ENCODE measurements at places on chromosomes 2 and 18. TPM values are rescaled to one million over a fixed set of nuclear protein-coding genes. Genes with fewer than 3 reads are reported as not detected.

BMP10 gene
- not detected for total RNA-seq

LYPD6B gene
- not detected for total RNA-seq

ACKR3 gene
- 0.61 TPM for total RNA-seq

PSTPIP2 gene
- 5.9 TPM for total RNA-seq

PIEZO2 gene
- not detected for total RNA-seq

ATP8B1 gene
- not detected for total RNA-seq

STARD6 gene
- not detected for total RNA-seq

DNA sequence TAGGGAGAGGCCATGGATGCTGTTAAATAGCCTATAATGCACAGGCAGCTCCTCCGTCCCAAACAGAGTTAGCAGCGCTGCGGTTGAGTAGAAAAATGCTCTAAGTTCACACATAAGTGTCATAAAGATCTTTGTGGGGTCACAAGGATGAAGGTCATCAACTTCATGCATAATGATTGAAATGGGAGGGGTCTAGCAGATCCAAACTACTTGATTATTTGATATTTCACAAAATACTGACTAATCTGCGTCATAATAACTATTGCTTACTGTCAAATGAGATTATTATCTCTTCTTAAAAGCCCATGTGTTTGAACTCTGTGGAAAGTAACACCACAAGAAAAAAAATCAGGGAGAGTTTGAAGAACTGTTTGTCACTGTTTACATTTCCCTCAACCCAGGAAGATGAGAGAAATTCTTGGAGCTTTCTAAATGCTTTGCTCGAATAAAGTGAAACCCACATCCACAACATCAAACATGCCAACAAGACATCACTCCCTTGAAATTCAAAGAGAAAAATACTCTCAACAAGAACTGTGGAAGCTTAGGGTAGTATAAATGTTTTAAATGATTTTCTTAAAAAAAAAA is 50.5 kb upstream of the CREB1 start:
- no peak for DNase-seq

- DNase-seq = peak; percentile 52
Observed at GRCh38 chr18:63339920-63340484, 20.4 kb upstream of the BCL2 start.

GRCh38 chr2:198254536-198255090 is 450.2 kb downstream of the PLCL1 start:
- DNase-seq = no peak

- DNase-seq = no peak
Observed at GRCh38 chr2:154226931-154227330, 355.2 kb downstream of the GALNT13 start.

DNA sequence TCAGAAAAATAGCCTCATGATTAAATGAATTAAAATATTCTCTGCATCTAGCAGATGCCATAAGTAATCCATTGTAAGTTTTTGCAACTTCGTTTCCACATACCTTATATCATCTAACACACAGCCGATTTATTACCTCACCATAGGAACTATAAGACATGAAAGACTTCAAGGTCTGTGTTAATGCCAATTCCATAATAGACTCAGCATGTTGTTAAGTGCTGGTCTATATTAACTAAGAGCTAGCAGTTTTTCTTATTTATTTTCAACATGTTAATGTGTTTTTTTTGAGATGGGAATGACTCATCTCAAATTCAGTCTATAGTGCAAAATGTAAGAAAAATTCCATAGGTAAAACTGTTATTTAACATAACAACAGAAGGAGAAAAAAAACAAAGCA is 243.9 kb upstream of the GULP1 start:
- no peak for DNase-seq

- DNase-seq = no peak
Observed at GRCh38 chr18:6877288-6877687, 147.8 kb downstream of the ARHGAP28 start.

GRCh38 chr2:11042841-11043240 is 112.4 kb upstream of the SLC66A3 start:
- DNase-seq = no peak

- DNase-seq = no peak
Observed at GRCh38 chr2:191635333-191636234, 42.4 kb upstream of the NABP1 start.

DNA sequence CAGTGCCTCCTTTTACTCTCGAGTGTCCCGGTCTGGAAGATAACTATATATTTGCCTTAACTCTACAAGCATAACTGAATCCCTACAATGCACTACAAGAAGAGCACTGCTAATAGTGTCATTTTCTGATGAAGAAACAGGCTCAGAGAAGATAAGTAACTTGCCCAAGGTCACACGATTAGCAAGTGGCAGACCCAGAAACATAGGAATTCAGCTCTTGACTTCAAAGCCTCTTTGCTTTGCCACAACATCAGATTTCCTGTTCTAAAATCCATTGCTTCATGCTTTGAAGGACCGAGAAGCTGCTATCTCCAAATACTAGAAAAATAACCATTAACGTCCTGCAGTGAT is 65.6 kb downstream of the HS1BP3 start:
- DNase-seq = no peak

- DNase-seq = no peak
Observed at GRCh38 chr2:46735108-46735691, 180.4 kb downstream of the MCFD2 start.

DNA sequence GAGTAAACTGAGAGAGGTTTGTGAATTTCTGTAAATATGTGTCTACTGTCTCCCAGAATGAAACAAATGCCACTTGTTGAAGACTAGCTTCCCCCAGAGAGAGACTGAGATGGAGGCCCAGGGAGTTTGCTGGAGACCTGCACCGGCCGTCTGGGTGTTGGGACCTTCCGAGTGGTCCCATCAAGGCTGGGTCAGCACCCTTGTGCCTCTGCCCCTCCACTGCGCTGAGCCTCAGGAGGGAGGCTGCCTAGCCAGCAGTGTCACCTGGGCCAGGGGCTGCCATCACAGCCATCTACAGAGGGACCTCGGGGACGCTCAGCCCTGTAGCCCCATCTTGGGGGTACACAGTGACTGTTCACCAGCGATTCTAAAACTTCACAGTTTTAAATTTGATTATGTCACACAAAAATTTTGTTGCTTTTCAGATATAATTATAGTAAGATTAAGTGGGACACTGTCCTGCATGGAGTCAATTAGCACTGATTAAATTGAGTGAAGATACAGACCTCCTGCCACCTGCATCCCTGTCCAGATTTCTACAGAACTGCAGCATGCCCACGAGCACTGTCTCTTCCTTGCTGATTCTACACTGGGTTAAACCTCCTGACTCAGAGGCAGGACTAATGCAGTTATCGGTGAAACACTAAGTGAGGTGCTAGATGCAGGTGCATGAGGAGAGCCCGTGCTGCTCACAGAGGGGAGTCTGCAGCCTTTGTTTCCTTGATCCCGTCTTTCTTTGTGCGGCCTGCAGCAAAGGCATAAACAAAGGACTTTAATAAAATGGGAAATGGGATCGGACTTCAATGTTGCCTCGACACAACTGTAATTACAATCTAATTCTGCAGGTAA is 50.5 kb downstream of the TMEM18 start:
- no peak for DNase-seq

DNA sequence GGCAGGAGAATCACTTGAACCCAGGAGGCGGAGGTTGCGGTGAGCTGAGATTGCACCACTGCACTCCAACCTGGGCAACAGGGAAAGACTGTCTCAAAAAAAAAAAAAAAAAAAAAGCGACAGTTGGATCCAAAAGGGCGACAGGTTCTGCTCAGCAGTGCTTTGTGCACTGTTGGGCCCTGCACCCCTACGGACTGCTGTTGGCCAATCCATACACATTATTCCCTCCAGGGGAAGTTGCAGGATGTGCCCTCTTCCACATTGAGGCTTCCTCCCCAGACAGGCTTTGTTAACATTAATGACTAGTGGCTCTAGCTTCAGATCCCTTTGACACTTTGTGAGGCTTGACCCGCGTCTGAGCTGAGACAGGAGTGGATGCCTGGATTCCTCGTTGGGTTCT is 9.4 kb downstream of the NT5DC4 start:
- no peak for DNase-seq

DNA sequence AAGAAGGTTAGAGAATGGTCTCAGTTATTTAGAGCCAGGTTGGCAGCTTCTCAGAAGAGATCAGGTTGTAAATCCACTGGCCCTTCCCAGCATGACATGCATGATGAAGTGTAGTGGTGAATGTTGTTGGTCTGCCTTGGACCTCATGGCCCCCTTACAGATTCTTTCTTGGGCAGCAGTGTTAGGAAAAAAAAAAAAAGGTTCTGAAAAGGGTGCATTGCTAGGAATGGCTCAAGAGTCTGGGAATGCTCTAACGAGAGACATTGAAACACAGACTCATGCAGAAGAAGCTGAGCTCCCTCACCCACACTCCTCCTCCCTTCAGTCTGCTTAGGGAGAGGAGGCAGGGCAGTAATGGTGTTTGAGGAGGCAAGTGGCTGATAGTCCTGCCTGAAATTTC is 105.5 kb downstream of the POLE4 start:
- DNase-seq = no peak

DNA sequence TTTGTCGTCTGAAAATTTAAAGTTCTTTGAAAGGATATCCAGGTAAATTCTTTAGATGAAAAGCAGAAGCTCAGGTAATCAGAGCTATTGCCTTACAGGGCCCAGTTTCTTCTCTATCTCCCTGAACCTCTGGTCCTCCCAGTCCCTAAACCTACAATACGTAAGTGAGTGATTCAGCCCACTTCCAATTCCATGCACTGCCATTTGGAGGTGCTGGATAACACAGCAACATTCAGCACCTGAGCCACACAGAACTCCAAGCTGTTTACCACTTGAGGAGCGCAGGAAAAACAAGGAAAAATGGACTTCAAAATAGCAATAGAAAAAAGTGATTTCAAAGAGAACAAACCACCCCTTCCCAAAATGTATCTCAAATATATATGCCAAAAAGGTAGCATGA is 105.0 kb upstream of the DNAJC10 start:
- no peak for DNase-seq

- DNase-seq = no peak
Observed at GRCh38 chr2:237967463-237967951, 693 bp downstream of the UBE2F start.

DNA sequence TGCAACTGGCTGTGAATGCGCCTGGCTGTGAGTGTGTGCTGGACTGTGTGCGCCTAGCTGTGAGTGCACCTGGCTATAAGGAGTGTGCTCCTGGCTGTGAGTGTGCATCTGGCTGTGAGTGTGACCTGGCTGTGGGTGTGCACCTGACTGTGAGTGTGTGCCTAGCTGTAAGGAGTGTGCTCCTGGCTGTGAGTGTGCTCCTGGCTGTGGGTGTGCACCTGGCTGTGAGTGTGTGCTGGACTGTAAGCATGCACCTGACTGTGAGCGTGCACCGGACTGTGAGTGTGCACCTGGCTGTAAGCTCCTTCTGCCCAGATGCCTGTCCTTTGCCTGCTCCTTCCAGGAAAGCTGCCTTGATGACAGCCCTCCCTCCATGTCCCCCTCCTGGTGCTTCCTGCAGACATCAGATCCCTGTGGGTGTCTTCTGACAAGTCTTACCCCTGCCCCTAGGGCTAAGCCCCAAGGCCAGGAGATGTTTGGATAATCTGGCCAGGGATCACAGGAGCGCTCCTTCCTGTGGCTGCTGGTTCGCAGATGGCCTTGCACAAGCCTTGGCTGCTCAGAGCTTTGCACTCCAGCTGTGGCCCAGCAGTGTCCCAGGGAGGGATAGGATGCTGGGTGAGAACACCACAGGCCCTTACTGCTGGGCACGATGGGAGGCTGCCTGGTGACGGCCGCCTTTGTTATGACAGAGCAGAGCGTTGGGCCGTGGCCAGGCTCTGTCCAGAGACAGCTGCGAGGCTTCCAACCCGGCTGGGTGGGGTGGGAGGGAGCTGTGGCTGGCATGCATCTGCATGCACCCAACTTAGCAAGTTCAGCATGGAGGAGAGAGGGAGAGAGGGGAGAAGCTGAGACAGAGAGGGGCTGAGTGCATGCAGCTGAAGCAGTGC is 89.9 kb downstream of the GLI2 start:
- no peak for DNase-seq

DNA sequence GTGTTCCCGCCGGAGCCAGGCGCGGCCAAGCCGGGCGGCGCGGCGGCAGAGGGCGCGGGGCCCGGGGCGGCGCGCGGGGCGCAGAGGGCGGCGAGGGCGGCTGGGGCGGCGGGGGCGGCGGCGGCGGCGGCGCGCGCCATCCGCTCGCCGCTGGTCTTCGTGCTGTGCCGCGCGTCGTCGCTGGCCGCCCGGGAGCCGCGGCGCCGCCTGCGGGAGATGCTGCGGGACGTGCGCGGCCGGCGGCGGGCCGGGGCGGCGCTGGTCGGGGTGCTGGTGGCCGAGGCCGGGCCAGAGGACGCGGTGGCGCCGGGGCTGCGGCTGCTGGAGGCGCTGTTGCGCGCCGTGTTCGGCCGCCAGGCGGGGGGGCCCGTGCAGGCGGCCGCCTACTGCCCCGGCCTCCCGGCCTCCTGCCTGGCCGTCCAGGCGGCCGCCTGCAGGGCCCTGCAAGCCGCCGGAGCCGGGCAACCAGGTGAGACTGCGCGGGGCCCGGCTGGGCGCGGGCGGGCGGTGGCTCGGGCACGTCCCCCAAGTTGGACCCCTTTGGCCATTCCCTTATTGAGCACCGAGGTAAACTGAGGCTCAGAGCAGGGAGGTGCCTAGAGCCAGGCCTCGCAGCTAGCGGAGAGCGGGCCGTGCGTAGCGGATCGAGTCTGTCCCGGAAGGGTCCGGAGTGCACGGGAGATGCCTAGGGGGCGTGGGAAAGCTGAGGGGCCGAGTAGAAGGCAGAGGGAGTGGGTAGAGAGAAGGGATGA is 584 bp downstream of the C2orf72 start:
- no peak for DNase-seq

- DNase-seq = no peak
Observed at GRCh38 chr2:110780461-110780860, 48.1 kb downstream of the ACOXL start.

DNA sequence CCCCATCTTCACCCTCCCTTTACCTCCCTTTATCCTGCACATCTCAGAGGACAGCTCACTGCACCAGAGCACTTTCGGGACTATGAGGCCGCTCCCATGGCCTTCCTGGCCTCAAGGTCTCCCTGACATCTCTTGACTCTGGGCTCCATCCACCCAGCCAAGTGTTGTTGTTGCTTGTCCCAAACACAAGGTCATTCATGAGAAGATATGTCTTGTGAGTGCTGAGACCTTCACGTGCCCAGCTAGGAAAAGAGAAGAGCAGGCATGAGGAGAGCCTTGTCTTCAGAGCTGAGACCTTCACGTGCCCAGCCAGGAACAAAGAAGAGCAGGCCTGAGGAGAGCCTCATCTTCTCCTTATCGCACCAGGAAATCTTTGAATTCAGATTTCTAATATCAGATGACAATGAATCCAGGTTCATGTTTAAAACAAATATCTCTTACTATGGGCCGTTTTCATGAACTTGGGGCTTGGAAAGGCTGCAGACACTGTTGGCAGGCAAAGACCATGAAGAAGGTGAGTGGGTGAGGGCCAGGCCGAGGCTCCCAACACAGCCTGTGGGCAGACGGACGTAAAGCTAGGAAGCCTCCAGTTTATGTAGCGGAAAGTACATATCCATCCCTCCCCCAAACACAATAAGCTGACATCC is 256.1 kb downstream of the NDUFA10 start:
- DNase-seq = no peak

All from CD4-positive, alpha-beta T cell (primary cell).